PC-3 (cell line): ENCODE measurements at places on chromosomes 1 and 21. TPM values are rescaled to one million over a fixed set of nuclear protein-coding genes. Genes with fewer than 3 reads are reported as not detected.

DNA sequence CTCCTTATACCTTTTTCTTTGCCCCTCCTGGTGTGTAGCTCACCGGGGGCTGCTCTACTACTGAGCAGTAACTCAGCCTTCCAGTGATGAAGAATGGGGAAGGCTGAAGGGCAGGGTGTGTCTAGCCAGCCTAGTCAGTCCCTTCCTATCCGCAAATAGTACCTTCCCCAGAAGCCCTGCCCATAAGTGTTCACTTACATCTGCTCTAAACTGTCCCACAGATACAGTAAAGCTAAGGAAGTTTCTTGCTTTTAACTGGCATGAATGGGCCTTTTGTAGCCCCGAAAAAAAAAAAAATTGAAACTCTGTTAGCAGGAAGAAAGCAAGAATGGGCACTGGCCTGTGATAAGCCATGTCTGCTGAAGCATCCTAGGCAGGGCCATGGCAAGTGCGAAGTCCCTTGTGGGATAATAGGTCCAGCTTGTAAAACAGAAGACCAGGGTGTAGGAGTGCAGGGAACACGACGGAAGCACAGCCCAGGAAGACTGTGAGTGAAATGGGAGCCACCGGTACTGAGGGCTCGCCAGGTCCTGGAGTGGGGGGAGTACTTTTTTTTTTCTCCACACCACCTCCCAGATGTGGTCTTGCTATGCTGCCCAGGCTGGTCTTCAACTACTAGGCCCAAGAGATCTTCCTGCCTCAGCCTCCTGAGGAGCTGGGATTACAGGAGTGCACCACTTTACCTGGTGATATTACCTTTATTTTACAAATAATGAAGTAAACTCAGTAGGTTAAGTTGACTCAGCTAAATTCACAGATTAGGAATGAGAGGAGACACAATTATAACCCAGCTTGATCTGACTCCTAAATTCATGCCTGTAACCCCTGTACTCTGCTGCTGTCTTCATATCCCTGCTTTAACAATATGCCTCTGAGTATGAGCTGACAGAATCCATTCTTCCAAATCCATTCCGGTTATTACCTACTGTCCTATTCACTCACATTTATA, 347.5 kb downstream of the SMYD3 start:
- no peak for DNase-seq

GRCh38 chr21:28253338-28253737, 739.3 kb downstream of the LTN1 start:
- DNase-seq: peak; percentile 62

DNA sequence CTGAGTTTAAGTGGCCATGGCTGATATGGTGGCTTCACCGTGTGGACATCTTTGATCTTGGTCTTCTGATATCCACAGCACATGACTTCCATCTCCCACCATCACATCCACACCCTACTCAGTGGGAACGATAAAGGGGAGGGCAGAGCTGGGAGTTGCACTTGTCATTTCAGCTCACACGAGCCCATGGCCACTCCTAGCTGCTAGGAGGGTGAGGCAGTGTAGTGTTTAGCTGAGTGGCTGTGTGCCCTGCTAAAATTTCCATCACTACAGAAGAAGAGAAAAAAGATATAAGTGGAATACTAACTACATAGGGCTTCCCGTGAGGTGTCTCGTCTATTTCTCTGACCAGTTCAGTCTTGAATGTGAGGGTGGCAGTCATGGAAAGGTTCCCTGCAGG, 123.3 kb upstream of the EDN2 start:
- DNase-seq: no peak

DNA sequence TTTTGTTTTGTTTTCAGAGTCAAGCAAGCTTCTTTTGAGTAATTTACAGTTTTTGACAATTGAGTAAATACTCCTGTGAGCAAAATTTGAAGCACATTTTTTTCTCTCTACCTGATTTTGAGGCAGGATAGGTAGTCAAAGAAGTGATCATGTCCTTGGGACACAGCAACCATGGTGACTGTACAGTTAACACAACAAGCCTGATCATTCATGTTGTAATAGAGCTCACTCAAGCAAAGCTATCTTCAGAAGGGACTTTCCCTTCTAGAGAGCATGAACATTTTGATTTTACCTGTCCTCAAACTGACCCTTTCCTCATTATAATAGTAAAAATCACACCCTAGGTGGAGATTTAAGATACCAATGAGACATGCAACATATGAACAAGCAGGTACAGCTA, 126.5 kb upstream of the KCNK1 start:
- DNase-seq: no peak

Gene NOTCH2
- total RNA-seq: 42.2 and 61.5 TPM in 2 replicates

Gene GFI1
- 0.29 and 0.84 TPM in 2 replicates for total RNA-seq

Gene HENMT1
- total RNA-seq: 1.1 and 1.3 TPM in 2 replicates

GRCh38 chr1:159012495-159012894, 2.8 kb downstream of the IFI16 start:
- no peak for DNase-seq

DNA sequence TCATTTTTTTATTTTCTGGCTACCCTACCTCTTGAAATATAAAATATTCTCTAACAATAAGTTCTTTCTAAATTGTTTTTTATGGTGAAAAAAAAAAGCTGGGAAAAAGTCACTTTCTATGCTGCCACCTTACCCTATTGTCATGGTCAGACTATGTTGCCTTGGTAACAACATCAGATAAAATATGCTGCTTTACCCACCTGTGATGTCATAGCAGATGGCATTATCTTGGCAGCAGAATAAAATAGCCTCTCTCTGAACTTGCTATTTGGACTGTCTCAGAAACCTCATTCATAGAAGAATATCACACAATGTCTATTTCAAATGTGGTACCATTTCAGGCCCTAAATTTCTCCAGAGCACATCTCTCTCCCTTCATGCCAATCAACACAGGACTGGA, 69.6 kb upstream of the SGIP1 start:
- no peak for DNase-seq

GRCh38 chr1:145858238-145858900, 512 bp downstream of the PIAS3 start:
- DNase-seq: peak; percentile 47

Gene GIPC2
- not detected in 2 replicates for total RNA-seq

Gene ARTN
- total RNA-seq: 35.5 and 36.0 TPM in 2 replicates

Gene IRF6
- total RNA-seq: 61.6 and 65.7 TPM in 2 replicates

Gene ADCY10
- total RNA-seq: not detected in 2 replicates

GRCh38 chr1:21539933-21540332, 30.7 kb downstream of the ALPL start:
- DNase-seq: peak; percentile 57

DNA sequence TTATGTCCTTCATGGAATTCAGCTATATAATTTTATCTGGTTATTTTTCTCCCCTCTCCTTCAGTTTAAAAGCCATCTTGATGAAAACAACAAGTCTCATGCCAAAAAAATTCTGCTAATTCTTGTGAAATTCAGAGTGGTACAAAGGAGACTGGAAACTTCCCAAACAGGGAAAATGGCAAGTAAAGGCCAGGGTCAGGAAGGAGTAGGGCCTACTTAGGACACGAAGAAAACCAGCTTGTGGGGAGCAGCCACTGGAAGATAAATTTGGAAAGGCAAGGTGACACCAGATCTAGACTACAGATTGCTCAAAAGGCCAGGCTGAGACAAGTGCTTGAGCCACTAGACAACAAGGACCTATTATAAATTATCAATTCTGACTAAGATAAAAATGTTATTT, 6.4 kb downstream of the TSTD1 start:
- no peak for DNase-seq

DNA sequence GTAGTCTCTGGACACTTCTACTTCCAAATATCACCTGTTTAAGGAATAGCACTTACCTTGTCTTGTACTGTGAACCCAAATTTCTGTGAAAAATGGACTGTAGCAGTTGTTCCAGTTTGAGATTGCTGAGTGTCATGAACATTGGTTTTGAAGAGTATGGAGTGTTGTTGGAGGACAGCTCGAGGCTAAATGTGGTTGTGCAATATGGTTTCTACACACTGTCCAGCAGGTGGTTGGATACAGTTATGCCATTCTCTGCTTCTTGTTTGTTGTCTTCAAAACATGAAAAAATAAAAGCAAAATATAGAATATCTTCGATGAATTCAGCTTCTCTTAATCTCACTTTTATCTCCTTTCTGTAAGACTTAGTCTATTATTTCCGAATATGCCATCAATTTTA, 67.1 kb downstream of the DDR2 start:
- DNase-seq: no peak

DNA sequence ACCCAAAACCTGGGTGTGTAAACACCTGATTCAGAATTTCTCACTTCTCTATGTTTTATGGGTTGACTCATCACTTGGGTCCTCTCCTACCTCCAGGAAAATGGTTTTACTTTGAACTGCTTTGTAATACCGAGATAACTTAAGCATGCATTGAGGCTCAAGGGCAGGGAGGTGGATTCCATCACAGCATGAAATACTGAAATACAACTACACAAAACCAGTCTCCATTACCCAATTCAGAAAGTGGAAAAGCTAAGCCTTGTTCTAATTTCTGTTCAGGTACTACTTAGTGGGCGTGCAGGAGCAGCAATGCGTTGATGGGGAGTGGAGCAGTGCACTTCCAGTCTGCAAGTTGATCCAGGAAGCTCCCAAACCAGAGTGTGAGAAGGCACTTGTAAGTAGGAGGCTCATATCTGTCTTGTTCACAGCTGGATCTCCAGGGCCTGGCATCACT, 6.1 kb upstream of the C4BPA start:
- peak; percentile 89 for DNase-seq

GRCh38 chr21:41596241-41596925, 88.4 kb upstream of the TMPRSS2 start:
- no peak for DNase-seq

Gene MAP10
- total RNA-seq: not detected in 2 replicates

- DNase-seq: peak; percentile 88
Observed at GRCh38 chr1:109399326-109399957, 1.7 kb upstream of the SORT1 start.

Gene C8A
- total RNA-seq: not detected in 2 replicates

Gene AZIN2
- total RNA-seq: 2.2 and 3.3 TPM in 2 replicates

Gene MYBPHL
- not detected in 2 replicates for total RNA-seq

DNA sequence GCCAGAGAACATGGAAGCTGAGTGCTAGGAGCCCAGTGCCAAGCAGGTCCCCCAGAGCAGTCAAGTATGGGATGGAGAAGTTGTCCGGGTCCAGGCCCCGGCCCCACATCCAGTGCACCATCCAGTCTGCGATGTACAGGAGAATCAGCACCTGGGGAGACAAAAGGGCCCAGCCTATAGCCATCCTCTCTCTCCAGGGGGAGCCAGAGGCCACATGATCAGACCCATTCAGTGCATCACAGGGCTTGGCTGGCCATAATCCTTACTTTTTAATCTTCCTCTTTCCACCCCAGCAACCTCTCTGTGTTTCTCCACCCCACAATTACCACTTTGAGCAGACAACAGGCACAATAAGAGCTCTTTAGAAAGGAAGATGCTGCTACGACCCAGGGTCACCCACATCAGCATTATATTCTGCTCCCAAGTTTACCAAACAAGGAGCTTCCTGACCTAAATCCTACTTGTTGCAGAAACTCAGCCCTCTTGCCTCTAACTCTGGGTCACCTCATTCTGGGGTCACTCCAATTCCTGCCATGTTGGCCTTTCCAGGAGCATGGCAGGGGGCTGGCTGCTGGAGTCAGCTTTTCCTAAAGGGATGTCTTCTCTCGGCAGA, 16.4 kb upstream of the RAB29 start:
- peak; percentile 77 for DNase-seq

- peak; percentile 100 for DNase-seq
Observed at GRCh38 chr1:212485913-212486618, 53.3 kb downstream of the NENF start.

DNA sequence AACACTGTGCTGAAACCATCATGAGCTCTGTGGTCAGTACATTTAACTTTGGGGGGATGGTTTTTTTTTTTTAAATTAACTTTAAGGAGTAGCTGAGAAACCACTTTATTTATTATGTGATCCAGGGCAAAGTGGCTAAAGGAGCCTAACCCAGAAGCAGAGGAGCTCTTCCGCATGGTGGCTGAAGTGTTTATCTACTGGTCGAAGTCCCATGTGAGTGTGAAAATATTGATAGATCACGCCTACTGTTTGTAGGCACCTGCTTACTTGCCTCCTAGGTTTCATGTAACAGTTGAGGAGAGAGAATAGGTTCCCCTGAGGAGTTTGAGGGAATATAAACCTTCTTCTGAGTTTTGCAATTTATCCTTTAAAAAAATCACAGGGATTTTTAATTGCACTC, 181.4 kb downstream of the ZP4 start:
- DNase-seq: no peak
